AG04450 (cell line): ENCODE measurements at places on chromosomes 7 and 10. TPM values are rescaled to one million over a fixed set of nuclear protein-coding genes. Genes with fewer than 3 reads are reported as not detected.
A peak's percentile ranks its signal among the peaks of the same experiment; 100 is the strongest.

The PLA2G12B gene
- polyA plus RNA-seq = not detected in 2 replicates

The ODAD2 gene
- 0.96 and 1.3 TPM in 2 replicates for polyA plus RNA-seq

The PDAP1 gene
- polyA plus RNA-seq = 60.2 and 68.1 TPM in 2 replicates

The TRPV6 gene
- not detected in 2 replicates for polyA plus RNA-seq

DNA sequence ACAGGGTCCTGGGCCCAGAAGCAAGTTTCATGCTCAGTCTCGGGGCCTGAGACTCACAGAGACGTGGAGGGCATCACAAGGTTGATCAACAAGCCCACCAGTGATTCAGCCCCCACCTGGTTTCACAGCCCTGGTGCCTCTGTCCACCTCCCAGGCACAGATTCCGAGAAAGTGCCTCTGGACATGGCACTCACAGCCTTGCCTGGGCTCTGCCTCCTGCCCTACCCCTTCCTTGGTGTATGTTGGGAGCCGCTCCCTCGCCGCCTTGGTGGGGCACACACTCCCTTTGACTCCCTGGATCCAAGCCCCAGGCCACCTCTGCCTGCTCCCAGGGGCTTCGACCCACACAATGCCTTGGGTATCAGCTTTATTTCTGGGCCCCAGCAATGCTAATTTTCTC, 200.8 kb upstream of the PPP2R2D start:
- DNase-seq = no peak

DNA sequence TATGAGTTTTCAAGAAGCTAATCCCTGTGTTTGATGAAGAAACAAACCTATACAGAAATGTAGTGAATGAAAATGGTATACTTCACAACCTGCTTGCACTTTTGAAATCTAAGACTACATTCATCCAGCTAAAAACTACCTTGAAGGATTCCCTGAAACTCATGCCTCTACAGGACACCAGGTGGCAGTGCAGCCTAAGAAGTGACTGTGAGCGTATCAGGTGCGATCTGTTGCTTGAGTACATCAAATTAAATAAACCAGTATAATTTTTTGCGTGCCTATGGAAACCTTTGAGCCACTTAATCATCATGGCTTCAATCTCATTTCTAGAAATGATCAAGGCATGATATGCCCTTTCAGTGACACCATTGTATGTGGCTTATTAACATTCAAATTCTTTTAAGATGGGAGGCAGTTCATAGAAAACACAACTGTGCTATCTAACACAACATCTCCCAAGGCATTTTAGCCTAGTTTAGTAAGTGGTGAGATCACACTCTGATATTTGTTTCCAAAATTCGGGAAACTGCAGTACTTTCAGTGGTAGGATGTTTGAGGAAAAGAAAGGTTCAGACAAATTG, 57.4 kb downstream of the PPP1R17 start:
- peak; percentile 36 for DNase-seq

DNA sequence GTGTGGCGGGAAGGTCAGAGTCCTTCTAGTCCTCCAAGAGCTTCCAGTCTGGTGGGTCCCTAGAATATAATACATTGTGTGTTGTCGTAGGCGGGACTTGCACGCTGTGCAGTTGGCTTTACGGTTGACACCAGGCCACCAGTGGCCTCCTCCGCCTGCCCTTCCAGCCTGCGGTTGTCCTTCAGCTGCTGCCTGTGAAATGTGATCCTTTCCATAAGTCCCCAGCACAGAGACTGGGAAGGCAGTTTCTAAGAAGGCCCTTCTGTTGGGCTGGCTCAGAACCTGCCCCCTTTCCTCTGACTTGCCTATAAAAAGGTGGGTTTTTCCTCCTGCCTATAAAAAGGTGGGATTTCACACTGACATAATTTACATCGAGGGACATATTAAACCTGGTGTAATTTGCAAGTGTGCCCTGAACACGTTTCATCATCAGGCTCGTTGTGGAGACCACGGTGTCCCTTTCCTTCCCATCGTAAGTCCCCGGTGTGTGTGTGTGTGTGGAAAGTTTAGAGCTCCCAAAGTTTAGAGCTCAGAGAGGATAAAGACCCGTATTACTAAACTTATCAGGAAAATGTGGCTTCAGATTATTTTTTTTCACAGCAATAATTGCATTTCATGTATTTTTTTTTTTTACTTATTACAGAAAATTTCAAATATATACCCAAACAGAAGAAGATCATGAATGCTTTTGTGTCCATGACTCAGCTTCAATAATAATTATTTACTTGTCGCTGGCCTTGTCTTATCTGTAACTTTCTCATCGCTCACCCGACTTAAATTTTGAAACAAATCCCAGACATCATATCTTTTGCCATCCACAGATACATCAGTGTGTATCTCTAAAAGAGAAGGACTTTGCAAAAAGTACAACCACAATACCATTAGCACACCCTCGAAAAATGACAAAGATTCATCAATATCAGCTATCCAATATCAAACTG, 45.1 kb downstream of the CUX1 start:
- no peak for DNase-seq

- DNase-seq = no peak
These were observed 22.3 kb upstream of the PRRT4 start for GRCh38 chr7:128383776-128384175.

- no peak for DNase-seq
These were observed 303.9 kb downstream of the TNS3 start for GRCh38 chr7:47278043-47278442.

DNA sequence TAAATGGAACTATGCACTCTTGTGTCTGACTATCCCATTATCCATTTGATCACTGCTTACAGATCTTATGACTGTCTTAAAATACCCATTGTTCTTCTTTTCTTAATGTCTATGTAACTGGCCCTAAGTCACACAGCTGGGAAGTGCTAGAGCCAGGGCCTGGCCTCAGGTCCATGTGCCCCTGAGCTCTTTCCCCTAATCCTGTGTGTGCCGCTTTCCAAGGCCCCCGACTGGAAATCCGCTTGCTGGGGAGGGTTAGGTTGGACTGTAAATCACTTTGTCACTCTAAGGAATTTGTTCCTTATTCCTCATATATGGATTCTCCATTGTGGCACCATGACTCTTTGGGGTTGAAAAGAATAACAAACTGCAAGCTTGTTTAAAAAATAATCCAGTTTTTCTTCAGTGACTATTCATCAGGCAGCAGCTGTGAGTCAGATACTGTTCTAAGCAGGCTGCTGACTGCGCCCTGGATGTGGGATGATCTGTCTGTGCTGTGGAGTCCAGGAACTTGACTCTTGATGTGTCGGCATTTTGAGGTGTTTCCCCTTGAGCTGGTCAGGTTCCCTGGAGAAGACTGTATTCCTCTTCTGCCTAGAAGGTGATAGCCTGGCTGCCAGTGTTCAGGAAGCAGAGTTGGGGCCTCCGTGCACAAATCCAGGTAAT, 236.3 kb downstream of the SDK1 start:
- peak; percentile 11 for DNase-seq

- DNase-seq = no peak
These were observed 118.7 kb downstream of the RALA start for GRCh38 chr7:39741942-39742623.

- DNase-seq = no peak
These were observed 5.2 kb upstream of the HMX2 start for GRCh38 chr10:123142701-123143161.

DNA sequence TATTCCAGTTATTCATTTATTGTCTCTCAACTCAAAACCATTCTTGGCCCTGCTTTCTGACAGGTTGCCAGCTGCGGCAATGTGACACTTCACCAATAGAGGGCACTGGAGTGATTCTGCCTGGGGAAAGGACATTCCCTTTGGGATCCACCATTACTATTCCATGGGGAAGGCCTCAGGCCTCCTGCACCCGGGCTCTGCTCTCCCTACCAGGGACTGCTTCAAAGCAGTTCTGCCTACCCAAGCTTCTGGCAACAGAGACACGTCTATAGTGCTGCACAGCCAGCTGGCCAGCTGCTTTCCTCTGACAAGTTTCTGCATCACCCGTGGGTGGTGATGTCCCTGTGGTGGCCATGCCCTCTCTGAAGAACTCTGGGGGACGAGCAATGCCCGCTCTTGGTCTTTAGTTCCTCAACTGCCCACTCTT, 163.8 kb downstream of the ELMO1 start:
- no peak for DNase-seq

DNA sequence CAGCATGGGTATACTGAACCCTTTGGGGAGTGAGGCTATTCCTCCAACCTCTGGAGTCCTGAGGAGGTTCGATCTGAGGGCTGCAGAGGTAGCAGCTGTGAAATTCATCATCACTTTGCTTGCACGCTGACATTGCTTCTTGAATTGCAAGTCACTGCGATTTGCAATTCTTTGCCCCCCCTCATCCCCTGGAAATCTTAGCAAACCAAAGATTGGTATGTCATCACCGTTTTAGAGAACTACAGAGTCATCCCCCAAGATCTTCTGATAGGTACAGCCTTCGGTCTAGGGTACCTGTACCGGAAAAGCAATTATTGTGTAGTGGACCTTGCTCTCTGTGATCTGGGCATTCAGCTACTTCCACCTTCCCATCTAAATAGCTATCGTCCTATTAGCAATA, 192.6 kb downstream of the KLF6 start:
- DNase-seq = no peak
